ENCODE measurements at places on chromosomes 16 and 17. TPM values are rescaled to one million over a fixed set of nuclear protein-coding genes. Genes with fewer than 3 reads are reported as not detected.

- H3K4me1 ChIP-seq, result no peaks in the 10 kb centered on the region
- no peaks in the 10 kb centered on the region for H3K36me3 ChIP-seq
- H3K27ac ChIP-seq, result no peak overlapping the region
- no peaks in the 10 kb centered on the region for H3K27me3 ChIP-seq
- no peak overlapping the region for H3K4me3 ChIP-seq
Measured at GRCh38 chr17:73934696-73935095, 268.8 kb upstream of the RPL38 start.

DNA sequence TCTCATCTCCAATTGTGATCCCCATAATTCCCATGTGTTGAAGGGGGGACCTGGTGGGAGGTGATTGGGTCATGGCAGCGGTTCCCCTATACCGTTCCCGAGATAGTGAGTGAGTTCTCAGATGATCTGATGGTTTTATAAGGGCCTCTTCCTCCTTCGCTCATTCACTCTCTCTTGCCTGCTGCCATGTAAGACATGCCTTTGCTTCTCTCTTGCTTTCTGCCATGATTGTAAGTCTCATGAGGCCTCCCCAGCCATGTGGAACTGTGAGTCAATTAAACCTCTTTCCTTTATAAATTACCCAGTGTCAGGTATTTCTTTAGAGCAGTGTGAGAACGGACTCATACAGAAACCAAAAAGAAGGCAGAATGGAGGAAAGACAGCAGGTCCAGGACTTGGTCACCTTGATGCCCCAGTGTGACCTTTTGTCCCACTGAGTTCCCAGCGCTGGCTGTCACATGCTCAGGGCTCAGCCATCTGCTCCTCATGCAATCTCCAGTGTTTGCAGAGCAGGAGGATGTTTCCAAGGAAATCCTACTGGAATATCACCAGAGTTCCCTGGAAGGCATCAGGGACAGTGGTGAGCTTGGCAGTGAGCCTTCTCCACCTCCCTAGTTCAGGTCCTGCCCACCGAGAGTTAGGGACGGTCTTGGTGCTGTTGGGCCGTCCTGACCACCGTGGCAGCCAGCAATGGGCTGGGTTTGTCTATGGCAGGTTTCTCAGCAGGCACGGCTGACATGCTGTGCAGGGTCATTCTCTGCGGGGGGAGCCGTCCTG lies 96.7 kb downstream of the SEC14L1 start:
- H3K4me1 ChIP-seq, result no peaks in the 10 kb centered on the region
- H3K27me3 ChIP-seq, result no peaks in the 10 kb centered on the region
- no peak overlapping the region for H3K27ac ChIP-seq
- no peaks in the 10 kb centered on the region for H3K36me3 ChIP-seq
- DNase-seq, result no peak
- no peak overlapping the region for H3K4me3 ChIP-seq

DNA sequence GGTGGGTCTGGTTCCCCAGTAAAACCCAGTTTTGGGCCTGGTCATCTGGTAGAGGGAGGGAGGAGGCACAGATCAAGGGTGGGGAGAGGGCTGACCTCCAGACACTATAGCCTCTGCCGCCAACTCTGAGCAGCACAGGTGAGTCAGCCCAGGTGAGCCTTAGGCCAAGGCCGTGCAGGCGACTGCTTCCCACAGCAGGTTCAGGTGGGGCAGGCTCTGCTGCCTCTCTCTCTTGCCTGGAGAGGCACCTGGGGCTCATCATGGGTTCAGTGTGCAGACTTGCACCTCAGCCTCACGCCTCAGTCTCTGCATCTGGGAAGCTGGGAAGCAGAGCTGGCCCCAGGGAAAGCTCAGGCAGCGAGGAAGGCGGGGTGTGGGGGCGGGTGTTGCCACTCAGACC lies 37.8 kb upstream of the IL34 start:
- H3K27ac ChIP-seq, result no peak overlapping the region
- no peaks in the 10 kb centered on the region for H3K36me3 ChIP-seq
- no peaks in the 10 kb centered on the region for H3K27me3 ChIP-seq
- DNase-seq, result no peak
- H3K4me1 ChIP-seq, result no peaks in the 10 kb centered on the region
- H3K4me3 ChIP-seq, result no peak overlapping the region

DNA sequence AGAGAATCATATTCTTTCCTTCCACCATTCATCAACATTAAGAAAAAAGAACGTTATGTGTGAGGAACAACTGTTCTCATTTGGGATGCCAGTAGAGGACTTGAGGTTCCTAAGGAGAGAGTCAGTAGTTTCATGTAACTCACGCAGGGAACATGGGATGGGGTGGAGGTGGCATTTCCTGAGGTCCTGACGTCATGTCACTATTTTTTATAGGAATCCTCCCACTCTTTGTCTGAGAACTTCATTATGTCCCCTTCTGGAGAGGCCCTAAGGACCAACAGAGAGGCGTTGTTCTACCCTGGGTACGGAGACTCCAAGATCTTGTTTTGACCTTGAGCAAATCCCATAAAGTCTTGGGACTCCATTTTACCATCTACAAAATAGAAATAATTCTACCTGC lies 211.7 kb upstream of the SOX9 start:
- H3K4me1 ChIP-seq, result no peaks in the 10 kb centered on the region
- no peak overlapping the region for H3K4me3 ChIP-seq
- DNase-seq, result no peak
- no peaks in the 10 kb centered on the region for H3K36me3 ChIP-seq

- H3K27ac ChIP-seq, result no peak overlapping the region
- H3K4me3 ChIP-seq, result no peak overlapping the region
- DNase-seq, result no peak
- no peaks in the 10 kb centered on the region for H3K27me3 ChIP-seq
Measured at GRCh38 chr16:62869837-62870236, 833.6 kb upstream of the CDH8 start.

The FBXW10 gene
- total RNA-seq, result not detected

The CSH2 gene
- total RNA-seq, result not detected

The RBFOX1 gene
- not detected for total RNA-seq
